ENCODE measurements at places on chromosomes 5 and 9. TPM values are rescaled to one million over a fixed set of nuclear protein-coding genes. Genes with fewer than 3 reads are reported as not detected.

DNA sequence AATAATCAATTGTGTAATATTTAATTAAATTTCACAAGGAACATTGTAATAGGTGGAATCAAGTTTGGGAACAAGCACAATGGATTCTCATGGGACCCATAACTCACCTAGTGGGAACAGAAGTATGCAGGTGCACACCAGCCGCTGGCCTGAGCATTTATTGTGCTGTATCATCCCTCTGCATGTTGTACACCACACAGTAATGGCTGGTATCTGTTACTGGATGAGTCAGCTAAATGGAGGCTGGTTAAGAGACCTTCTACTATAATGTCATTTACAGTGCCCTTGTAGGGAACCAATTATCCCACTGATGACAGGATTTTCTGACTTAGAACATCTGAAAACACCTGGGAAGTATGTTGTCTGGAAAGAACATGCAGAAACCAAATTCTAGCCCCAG, 3.2 kb upstream of the MAP3K1 start:
- DNase-seq, result no peak

DNA sequence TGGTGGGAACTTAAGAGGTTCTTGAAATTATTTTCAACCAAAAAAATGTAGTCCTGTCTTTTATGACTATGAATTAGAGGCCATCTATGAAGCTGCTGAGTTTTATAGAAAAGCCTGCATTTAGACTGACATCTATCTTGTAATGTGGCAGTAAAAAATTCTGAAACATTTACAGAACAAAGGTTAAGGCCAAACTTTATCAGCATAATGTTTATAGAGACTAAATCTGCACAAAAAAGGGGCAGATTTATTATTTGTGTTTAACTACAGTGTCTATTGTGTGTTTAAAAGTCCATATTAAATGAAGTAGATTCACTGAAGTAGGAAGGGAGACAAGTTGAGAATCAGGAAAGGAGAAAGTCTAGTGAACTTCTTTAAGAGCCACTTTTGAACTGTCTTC, 37.3 kb upstream of the ANKRD34B start:
- no peak for DNase-seq

- DNase-seq, result no peak
These were observed 265.1 kb downstream of the PSAT1 start for GRCh38 chr9:78562021-78562420.

- no peak for DNase-seq
These were observed 170.8 kb upstream of the RGMB start for GRCh38 chr5:98602534-98603112.

DNA sequence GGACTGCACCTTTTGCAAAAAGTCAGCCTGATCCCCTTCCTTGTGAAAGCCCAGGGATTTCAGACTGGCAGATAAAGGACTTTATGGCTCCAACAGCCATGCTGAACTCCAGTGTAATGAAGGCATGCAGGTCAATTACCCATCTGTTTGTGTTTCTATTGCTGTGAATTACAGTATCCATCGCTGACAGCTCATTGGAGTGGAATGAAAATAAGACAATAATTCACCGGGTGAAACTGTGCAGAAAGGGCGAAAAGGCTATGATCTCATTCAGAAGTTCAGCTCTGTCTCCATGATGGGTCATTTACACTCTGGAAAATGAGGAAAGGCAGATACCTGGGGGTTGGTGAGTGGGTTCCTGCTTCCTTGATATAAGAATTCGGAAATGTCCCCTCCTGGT, 148.0 kb downstream of the BRINP1 start:
- DNase-seq, result no peak

- DNase-seq, result no peak
These were observed 79.3 kb downstream of the PTPN3 start for GRCh38 chr9:109418827-109419226.

DNA sequence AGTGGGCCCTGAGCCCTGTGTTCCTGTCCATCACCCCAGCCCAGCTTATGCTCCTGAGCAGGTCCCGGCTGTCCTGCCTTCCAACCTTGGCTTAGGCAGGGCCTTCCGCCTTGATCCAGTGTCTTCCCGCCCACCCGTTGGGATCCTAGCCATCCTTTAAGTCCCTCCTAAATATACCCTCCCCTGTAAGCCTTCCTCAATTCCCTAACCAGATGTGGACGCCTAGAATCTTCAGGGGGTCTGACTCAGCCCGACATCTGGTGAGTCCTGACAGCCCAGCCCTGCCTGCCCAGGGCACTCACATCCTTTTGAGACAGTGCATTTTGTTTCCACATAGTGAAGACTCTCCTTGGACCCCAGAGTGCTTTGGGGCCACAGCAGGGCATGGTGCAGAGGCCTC, 23.7 kb downstream of the SLC6A7 start:
- no peak for DNase-seq

IL5 gene
- total RNA-seq, result not detected

GRCh38 chr5:5719292-5719691, 296.8 kb downstream of the ICE1 start:
- no peak for DNase-seq

C1QTNF2 gene
- not detected for total RNA-seq

DNA sequence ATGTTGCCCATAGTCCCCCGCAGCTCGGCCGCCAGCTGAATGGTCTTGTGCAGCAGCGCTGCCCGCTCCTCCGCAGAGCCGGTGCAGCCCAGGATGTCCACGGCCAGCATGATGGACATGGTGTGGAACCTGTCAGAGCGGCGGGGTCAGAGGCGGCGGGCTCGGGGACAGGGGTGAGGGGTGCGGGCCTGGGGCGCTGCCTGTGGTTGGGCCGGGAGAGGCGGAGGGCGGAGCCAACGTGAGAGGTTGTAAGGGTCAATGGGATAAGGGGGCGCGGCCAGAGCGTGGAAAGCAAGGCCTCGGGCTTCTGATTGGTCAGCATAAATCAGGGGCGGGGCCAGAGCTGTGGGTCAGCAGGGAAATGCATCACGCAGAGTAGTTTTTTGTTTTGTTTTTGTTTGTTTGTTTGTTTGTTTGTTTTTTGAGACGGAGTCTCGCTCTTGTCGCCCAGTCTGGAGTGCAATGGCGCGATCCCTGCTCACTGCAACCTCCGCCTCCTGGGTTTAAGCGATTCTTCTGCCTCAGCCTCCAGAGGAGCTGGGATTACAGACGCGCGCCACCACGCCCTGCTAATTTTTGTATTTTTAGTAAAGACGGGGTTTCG, 6.8 kb upstream of the TOR2A start:
- peak; percentile 87 for DNase-seq

DNA sequence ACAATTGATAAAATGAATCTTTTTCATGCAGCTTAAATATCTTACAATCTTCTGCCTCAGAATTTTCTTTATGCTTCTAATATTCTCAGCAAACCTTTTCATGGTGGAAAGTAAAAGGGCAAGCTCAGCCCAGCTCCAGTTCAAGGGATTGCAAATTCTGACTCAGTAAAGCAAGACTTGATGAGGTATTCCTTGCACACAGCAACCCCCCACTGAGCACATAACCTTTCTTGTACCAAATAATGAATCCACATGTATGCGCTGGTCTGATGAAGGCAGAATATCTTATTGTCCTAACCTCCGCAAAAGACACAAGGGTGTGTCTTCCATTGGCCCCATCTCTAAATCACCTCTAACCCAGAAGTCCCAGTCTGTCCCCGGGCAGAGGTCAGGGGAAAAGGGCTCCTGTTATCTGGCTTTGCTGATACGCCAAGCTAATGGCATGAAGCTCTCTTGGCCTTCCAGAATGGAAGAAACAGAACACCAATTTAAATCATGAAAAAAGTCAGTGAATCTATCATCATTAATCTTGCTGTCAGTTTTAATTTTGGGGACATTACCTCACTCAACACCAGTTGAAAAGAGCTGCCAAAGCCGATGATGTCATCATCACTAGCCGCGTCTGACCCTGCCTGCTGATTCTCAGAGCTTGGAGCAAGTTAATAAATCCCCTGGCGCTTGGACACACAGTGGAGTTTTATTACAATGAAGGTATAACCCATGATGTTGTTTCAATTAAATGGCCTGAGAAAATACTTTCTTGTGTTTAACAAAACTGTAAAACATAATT, 592.5 kb upstream of the CLINT1 start:
- no peak for DNase-seq

EPB41L4B gene
- 22.4 TPM for total RNA-seq

- DNase-seq, result no peak
These were observed 447.8 kb downstream of the MTRR start for GRCh38 chr5:8316608-8317280.

RNF224 gene
- 1.2 TPM for total RNA-seq

DNA sequence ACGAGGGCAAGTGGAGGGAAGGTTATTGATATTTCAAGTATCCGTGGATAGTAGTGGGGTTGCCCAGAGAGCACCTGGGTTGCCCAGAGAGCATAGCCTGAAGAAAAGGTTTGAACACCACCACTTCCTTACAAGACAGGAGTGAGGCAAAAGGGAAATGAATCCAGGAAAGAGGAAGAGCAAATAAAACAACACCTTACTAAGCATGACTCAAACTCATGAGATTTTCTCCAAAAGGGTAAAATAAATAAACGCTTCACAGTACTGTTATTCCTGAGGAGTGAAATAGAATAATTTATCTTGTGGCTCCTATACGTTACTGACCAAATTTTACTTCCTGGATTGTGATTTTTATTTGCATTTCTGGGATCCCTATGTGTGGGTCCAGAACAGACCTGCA, 65.2 kb upstream of the PTPRD start:
- DNase-seq, result no peak

DNA sequence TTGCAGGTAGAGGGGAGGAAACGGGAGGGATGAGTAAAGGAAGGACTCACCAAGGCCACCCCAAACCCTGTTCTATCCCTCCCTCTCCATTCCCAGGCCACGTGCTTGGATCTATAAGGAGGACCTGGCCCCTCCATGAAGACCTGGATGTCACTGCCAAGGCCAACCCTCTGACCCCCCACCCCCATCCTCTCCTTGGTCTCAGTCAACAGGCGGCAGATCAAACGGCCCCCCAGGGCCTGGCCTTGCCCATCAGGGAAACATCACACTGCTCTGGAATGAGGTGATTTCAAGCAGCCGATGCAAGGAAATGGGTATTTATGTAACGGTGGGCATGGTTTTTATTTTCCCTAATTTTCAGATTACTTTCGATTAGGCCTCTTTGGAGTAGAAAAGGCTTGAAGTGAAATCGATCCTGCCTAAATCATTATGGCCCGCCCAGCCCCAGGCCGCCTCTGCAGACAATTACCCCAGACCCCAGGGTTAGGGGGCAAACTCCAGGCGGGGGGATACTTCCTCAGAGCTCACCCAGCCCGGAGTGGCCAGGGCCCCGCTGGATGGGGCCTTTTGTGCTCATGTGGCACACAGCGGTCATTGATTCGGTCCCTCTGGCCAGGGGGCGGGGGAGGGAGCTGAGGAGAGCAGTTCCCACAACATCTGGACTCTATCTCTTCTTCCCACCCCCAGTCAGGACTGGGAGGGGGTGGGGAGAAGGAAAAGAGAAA, 125.3 kb downstream of the PHF2 start:
- DNase-seq, result no peak

DNA sequence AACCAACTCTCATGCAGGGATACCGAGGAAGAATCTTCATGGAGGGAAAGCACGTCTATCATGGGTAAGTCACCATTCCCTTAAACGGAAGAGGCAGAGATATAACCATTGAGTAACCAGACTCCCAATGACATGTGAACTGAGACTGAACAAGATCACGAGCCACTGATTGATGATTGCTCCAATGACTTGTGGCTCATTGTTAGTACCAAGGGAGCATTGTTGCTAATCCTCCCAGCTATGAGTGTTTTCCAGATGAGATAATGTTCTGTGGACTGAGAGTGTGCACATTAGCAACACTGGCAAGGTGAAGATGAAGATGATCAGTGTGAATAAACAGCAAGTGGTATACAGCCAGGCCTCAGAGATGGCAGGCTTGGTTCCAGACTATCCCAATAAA, 219.2 kb upstream of the MAP3K1 start:
- no peak for DNase-seq

DNA sequence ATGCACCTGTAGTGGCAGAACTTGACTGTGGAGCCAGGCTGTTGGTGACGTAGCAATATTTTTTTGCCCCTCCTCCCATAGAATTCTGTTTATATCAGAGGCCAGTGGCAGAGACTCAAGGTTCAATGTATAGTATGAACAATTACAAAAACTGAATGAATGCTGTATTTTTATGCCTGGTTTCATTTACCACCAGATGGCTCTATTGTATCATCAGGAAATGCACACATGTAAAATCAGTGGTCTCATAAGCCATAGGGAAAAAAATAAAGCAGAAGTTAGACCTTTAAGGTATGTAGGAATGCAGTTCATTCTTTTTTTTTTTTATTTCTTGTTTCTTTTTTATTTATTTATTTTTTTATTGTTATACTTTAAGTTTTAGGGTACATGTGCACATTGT, 43.6 kb downstream of the CCDC192 start:
- no peak for DNase-seq

DNA sequence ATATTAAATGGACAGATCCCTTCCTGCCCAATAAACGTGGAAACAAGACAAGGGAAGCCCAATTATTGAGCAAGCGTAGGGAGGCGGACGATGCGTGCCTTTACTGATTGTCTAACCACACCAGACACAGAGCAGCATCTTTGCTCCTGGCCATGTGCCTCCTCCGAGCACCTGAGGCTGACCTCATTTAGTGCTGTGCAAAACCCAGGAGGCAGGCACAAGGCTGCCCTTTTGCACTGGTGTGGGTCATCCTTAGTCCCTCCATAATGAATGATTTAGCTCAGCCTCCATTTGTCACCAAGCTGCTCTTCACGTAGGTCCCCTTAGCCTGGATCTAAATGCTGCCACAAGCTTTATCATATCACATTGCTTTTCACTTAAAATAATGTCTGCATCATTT, 24.1 kb upstream of the CDH6 start:
- DNase-seq, result no peak

DNA sequence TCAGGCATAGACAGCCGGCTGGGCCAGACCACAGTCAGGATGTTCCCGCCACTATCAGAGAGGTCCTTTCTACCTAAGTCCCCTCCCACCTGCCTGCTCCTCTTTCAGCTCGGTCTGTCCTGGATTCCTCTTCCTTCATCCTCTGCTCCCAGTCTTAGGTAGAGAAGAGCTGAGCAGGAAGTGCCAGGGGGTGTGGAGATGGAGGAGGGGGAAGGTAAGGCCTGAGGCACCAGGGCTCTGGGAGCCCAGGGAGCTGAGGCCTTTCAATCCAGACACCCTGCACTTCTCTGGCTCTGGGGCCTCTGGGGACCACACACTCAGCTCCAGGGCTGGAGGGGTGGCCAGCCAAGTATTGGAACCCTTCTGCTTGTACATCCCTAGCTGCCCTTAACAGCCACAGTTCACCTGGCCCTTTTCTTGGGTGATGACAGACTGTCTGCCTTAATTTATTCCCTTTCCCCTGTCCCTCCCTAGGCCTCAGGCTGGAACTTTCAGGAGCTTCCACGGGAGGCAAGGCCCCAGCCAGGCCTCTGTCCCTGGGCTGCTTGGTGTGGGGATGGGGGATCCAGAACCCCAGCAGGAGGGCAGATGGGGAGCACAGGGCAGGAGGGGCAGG, 15.6 kb downstream of the IRF1 start:
- peak; percentile 69 for DNase-seq

IL17B gene
- not detected for total RNA-seq

CYLC2 gene
- not detected for total RNA-seq

GRCh38 chr5:179229331-179229831, 115.9 kb downstream of the ADAMTS2 start:
- peak; percentile 47 for DNase-seq

KIF27 gene
- 12.9 TPM for total RNA-seq

Measured in suprapubic skin (tissue), 4 donors.